Epithelial cell of proximal tubule (primary cell): ENCODE measurements at places on chromosomes 2 and 18. TPM values are rescaled to one million over a fixed set of nuclear protein-coding genes. Genes with fewer than 3 reads are reported as not detected.

DNA sequence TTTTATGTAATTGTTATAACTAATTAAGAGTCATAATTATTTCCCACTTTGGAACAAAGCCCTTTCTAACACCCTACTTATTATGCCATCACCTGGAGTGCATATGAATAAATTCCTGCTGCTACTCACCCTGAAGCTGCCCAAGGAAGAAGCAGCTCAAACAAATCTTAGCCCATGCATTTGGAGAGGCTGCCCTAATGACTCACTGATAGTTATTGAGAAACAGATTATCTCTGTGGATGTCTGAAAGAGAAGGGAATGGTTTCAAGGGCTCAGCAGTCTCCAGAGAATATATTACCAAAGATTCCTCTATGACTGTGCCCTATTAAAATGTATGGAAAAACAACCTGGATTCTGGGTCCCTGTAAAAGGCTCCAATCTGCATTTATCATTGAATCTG, 81.0 kb downstream of the GPR39 start:
- no peak for DNase-seq

DNA sequence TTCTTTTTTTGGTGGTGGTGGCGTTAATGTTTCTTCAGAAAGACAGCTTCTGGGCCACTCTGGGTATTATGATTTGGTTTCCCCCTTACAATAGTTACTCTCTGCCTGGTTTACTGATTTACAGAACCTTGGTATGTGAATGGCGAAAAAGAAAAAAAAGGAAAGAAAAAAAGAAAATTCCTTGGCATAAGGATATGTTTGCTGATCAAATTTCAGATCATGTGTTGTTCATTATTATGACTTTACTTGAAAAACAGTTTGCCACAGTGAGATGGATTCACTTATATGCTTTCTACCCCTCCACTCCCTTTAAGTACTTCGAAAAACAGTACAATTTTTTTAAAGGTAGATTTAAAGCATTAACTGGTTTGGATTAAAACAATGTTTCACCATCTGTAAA, 21.0 kb downstream of the BCL11A start:
- DNase-seq, result no peak

DNA sequence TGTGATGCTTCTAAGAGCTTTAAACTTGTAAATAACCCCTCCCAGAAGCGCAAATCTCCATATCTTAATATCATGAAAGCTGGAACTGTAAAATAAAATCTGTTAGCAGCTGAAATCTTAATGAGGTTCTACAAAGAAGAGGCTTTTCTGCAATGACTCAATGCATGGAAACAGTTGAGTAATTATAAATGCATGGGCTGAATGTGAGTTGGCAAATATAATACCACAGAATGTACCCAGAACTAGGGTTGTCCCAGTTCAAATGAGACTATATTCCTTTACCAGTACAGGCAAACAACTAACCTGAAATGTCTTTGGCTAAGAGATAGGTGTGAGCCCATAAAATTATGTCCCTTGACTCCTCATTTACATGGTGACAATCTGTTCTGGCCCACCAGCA, 52.9 kb downstream of the SATB2 start:
- peak; percentile 16 for DNase-seq

GRCh38 chr18:12041561-12041960, 52.1 kb upstream of the ANKRD62 start:
- peak; percentile 87 for DNase-seq

DNA sequence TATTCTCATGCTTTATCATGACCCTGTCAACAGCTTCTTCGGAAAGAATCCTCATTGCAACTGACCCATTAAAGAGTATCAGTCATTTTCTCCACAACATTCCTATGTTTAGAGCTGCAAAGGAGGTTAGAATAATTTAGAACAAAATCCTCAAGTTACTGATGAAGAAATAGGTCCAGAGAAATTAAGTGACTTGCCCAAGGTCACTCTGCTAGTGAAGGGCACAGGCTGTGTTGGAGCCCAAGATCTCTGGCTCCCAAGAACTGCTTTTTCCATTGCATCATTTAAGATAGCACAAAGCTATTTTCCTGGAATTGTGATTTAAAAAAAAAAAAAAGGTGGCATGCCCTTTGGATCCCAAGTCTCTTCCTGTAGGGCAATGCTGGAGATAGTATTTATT, 9.6 kb downstream of the IRS1 start:
- DNase-seq, result no peak

The LIPG gene
- 117 and 173 TPM in 2 replicates for total RNA-seq

The DPP4 gene
- 52.9 and 104 TPM in 2 replicates for total RNA-seq

The UGT1A9 gene
- total RNA-seq, result not detected in 2 replicates
